ENCODE measurements at places on chromosomes 3 and 15.

GRCh38 chr3:48475188-48475587, 28.7 kb downstream of the ATRIP start:
- H3K36me3 ChIP-seq: peaks cover 4% of the 10 kb centered on the region
- H3K4me3 ChIP-seq: no peak overlapping the region

DNA sequence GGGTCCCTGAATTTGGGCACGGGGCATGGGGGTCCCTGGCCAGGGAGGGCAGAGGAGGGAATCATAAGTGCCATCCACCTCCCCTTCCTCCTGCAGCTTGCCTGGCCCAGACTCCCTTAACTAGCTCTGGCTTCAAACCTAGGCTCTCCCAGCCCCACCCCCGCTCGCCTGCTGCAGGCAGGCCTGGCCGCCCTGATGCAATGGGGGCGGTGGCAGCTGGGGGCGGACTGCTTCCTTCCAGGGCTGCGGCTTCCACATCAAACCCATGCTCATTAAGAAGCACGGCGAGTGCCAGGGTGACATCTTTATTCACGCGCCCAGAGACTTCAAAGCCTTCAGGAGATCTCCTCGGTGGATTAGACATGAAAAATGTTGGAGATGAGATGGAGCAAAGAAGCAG, 123.1 kb downstream of the TPRA1 start:
- H3K4me3 ChIP-seq: no peak overlapping the region
- H3K27me3 ChIP-seq: peaks cover 46% of the 10 kb centered on the region
- no peak for DNase-seq

GRCh38 chr3:123404391-123404790, 44.5 kb downstream of the ADCY5 start:
- H3K4me3 ChIP-seq: no peak overlapping the region
- H3K27ac ChIP-seq: no peak overlapping the region
- H3K4me1 ChIP-seq: peaks cover 11% of the 10 kb centered on the region
- H3K27me3 ChIP-seq: peaks cover 28% of the 10 kb centered on the region
- DNase-seq: no peak
- H3K36me3 ChIP-seq: no peaks in the 10 kb centered on the region

- no peak for DNase-seq
- H3K4me1 ChIP-seq: peaks cover 23% of the 10 kb centered on the region
- peaks cover 2% of the 10 kb centered on the region for H3K36me3 ChIP-seq
- no peaks in the 10 kb centered on the region for H3K27me3 ChIP-seq
Observed at GRCh38 chr3:65886391-65886790, 152.3 kb downstream of the MAGI1 start.

Measured in mesothelial cell of epicardium (in vitro differentiated cells).